A673 (cell line): ENCODE measurements at places on chromosomes 5 and 9. TPM values are rescaled to one million over a fixed set of nuclear protein-coding genes. Genes with fewer than 3 reads are reported as not detected.

Gene GFRA3
- total RNA-seq, result 0.75 and 0.83 TPM in 2 replicates

Gene ENG
- 29.9 and 31.1 TPM in 2 replicates for total RNA-seq

Gene OR1N1
- not detected in 2 replicates for total RNA-seq

Gene ZBTB6
- 10.4 and 10.5 TPM in 2 replicates for total RNA-seq

Gene HRH2
- total RNA-seq, result 0.09 TPM in 1 of 2 replicates, not detected in the other

Gene ZBTB26
- 10.1 and 10.9 TPM in 2 replicates for total RNA-seq

Gene IL4
- total RNA-seq, result not detected in 2 replicates

Gene STOML2
- 200 and 209 TPM in 2 replicates for total RNA-seq

Gene NAIP
- total RNA-seq, result 14.0 and 15.7 TPM in 2 replicates

Gene PRSS3
- total RNA-seq, result not detected in 2 replicates

Gene PCDHGA3
- 0.85 and 0.97 TPM in 2 replicates for total RNA-seq

Gene C6
- 5.5 and 6.1 TPM in 2 replicates for total RNA-seq

Gene CRHBP
- total RNA-seq, result not detected in 2 replicates

Gene MAT2B
- 49.9 and 50.3 TPM in 2 replicates for total RNA-seq

Gene LVRN
- total RNA-seq, result not detected in 2 replicates

Gene IL13
- not detected in 2 replicates for total RNA-seq

Gene MEGF10
- total RNA-seq, result 0.71 and 0.87 TPM in 2 replicates

Gene PCDHA9
- total RNA-seq, result 0.33 and 0.37 TPM in 2 replicates

Gene ZCCHC7
- 26.0 and 27.9 TPM in 2 replicates for total RNA-seq

Gene PCDHGA9
- 5.0 and 6.6 TPM in 2 replicates for total RNA-seq

Gene INSL6
- total RNA-seq, result not detected in 2 replicates

Gene SPZ1
- total RNA-seq, result not detected in 2 replicates

Gene PPP2R2B
- total RNA-seq, result not detected in 2 replicates

Gene PDE4D
- 5.2 and 6.5 TPM in 2 replicates for total RNA-seq

Gene SPRY4
- total RNA-seq, result 35.5 and 35.6 TPM in 2 replicates

Gene MSH3
- total RNA-seq, result 16.2 and 18.4 TPM in 2 replicates

Gene CCDC180
- total RNA-seq, result 0.34 and 0.66 TPM in 2 replicates

Gene CDC23
- 54.0 and 55.1 TPM in 2 replicates for total RNA-seq

Gene DAPK1
- 380 and 386 TPM in 2 replicates for total RNA-seq

Gene AHRR
- 2.0 and 2.2 TPM in 2 replicates for total RNA-seq
